ENCODE measurements at places on chromosomes 16 and 17.
A peak's percentile ranks its signal among the peaks of the same experiment; 100 is the strongest.

GRCh38 chr17:72764632-72765041, 327.9 kb downstream of the SLC39A11 start:
- H3K4me3 ChIP-seq: no peak overlapping the region
- no peaks in the 10 kb centered on the region for H3K27me3 ChIP-seq
- no peaks in the 10 kb centered on the region for H3K36me3 ChIP-seq
- no peak overlapping the region for H3K27ac ChIP-seq
- H3K4me1 ChIP-seq: no peaks in the 10 kb centered on the region

DNA sequence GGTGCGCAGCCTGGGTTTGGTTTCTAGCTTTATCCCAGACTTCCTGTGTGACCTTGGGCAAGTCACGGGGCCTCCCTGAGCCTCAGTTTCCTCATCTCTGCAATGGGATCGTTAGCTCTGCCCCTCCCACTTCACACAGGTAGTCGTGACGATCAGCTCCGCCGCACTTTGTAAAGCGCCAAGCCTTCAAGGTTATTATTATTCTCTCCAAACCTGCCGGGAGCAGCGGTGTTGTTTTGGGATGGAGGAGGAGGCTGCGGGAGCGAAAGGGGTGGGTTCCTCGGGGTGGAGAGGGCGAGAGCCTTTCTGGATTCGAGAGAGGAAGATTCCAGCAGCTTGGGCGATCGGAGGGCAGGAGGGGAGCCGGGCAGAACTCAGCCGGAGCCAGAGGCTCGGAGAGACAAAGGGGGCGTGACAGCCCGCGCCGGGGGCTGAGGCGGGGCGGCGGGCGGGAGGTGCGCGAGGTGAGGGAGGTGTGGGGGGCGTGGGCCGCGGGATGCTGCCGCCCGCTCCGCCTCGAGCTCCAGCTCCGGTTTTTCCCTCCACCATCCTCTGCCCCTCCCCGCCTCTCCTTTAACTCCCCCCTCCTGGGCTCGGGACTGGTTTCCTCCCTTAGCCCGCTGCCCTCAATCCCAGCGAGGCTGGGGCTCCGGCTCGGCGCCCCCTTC, at the start of gene EFNB3:
TSS of gene EFNB3 (plus strand) at position 602 of the 668 bp plus-strand sequence. CDS start 397 bp downstream, outside the sequence.
- H3K27ac ChIP-seq: no peak within 1 kb of the TSS
- H3K27me3 ChIP-seq: no peaks in the 10 kb centered on the region
- no peak within 1 kb of the TSS for H3K4me3 ChIP-seq
- H3K4me1 ChIP-seq: peaks cover 10% of the 10 kb centered on the region
- DNase-seq: no peak

DNA sequence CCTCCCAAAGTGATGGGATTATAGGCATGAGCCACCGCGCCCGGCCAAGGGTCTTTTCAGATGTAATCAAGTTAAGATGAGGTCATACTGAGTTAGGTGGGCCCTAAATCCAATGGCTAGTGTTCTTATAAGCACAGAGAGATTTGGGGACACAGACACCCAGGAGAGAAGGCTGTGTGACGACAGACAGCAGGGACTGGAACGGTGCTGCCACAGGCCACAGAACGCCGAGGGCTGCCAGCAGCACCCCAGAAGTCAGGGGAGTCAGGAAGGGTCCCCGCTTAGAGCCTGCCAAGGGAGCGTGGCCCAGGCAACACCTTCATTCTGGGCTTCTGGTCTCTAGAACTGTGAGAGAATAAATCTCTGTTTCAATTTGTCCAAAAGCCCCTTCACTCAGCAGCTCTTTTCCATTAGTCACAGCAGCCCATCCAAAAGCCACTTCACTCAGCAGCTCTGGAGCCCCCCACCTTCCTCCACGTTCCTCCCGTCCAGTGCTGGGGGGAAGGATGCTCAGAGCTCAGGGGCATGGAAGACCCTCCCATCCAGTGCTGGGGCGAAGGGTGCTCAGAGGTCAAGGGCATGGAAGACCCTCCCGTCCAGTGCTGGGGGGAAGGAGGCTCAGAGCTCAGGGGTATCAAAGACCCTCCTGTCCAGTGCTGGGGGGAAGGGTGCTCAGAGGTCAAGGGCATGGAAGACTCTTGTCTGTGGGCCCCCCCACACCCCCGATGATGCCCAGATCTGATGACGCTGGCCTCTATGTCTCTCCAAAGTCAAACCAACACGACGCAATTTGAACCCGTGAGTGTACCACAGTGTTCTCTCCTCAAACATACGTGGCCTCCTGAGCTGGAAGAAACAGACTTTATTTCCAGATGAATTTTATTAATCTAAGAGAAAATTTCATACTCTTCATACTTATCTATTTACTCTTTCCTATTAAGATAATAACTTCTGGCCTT, 11.9 kb downstream of the RAB40B start:
- DNase-seq: no peak
- H3K4me1 ChIP-seq: peaks cover 13% of the 10 kb centered on the region
- no peak overlapping the region for H3K4me3 ChIP-seq
- H3K36me3 ChIP-seq: no peaks in the 10 kb centered on the region
- peak overlapping the region; percentile 69 for H3K27ac ChIP-seq
- H3K27me3 ChIP-seq: no peaks in the 10 kb centered on the region

DNA sequence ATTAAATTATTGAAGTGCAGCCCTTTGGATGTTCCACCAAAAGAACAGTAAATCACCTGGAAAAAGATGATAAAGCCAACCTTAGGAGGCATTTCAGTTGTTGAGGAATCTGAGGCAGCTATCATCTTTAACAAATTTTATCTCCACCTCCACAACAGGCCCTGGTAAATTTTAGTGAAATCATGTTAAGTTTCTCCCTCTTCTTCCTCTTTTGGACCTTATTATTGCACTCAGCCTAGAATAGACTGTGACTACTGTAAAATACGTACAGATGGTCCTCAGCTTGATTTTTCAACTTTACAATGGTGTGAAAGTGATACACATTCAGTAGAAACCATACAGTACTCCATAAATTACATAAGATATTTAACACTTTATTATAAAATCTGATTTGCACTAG, 90.3 kb downstream of the USP32 start:
- H3K27ac ChIP-seq: no peak overlapping the region
- H3K27me3 ChIP-seq: no peaks in the 10 kb centered on the region
- H3K4me3 ChIP-seq: no peak overlapping the region
- no peaks in the 10 kb centered on the region for H3K4me1 ChIP-seq
- no peaks in the 10 kb centered on the region for H3K36me3 ChIP-seq

GRCh38 chr16:3645504-3646347, 8.8 kb upstream of the DNASE1 start:
- H3K27ac ChIP-seq: no peak overlapping the region
- no peaks in the 10 kb centered on the region for H3K27me3 ChIP-seq
- no peak for DNase-seq
- H3K4me3 ChIP-seq: no peak overlapping the region

GRCh38 chr17:33261820-33262219, 31.3 kb downstream of the ASIC2 start:
- H3K4me3 ChIP-seq: no peak overlapping the region
- H3K27ac ChIP-seq: no peak overlapping the region
- no peaks in the 10 kb centered on the region for H3K36me3 ChIP-seq
- no peaks in the 10 kb centered on the region for H3K4me1 ChIP-seq

GRCh38 chr16:80176114-80176513, 364.7 kb upstream of the DYNLRB2 start:
- H3K4me3 ChIP-seq: no peak overlapping the region
- no peaks in the 10 kb centered on the region for H3K36me3 ChIP-seq
- H3K27ac ChIP-seq: no peak overlapping the region
- H3K27me3 ChIP-seq: no peaks in the 10 kb centered on the region
- no peaks in the 10 kb centered on the region for H3K4me1 ChIP-seq

- DNase-seq: no peak
- H3K27ac ChIP-seq: no peak overlapping the region
- H3K4me3 ChIP-seq: no peak overlapping the region
These were observed 1.8 kb downstream of the KNOP1 start for GRCh38 chr16:19716183-19716582.
